ENCODE measurements at places on chromosomes 7 and 10. TPM values are rescaled to one million over a fixed set of nuclear protein-coding genes. Genes with fewer than 3 reads are reported as not detected.

Gene CTBP2
- total RNA-seq, result 0.88 TPM

Gene NEBL
- 0.34 TPM for total RNA-seq

Gene SLC13A4
- total RNA-seq, result not detected

Gene POLR1F
- 34.7 TPM for total RNA-seq

Gene PAX4
- not detected for total RNA-seq

DNA sequence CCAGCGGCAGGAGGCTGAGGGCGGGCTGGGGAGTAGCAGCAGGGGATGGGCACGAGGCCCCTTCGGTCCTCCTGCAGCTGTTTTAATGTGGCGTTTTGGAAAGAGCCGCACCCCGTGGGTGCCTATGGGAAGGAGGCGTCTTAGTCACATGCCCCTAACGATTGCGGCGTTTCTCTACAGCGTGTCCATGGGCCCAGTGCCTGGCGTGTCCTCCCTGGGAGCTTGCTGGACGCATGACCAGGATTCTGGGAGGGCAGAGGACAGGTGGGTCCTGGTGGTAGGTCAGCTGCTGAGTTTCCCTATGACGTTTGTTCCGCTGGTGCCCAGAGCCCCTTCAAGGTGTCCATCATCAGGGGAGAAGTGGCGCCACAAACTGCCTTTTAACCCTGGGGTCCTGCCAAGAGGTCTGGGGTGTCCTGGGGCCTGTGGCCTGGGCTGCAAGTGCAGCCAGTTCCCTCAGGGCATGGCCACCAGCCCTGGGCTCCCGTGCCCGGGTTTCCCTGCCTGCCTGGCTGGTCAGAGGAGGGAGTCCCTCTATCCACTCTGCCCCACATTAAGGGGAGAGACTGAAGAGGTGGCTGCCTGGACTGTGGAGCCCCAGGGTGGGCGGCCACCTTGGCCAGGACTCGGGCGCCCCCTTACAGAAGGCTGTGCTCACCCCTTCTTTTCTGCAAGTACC is 48.7 kb downstream of the PWWP2B start:
- no peaks in the 10 kb centered on the region for H3K36me3 ChIP-seq
- no peaks in the 10 kb centered on the region for H3K27me3 ChIP-seq
- peak overlapping the region; percentile 98 for H3K27ac ChIP-seq
- H3K4me1 ChIP-seq, result peaks cover 31% of the 10 kb centered on the region

DNA sequence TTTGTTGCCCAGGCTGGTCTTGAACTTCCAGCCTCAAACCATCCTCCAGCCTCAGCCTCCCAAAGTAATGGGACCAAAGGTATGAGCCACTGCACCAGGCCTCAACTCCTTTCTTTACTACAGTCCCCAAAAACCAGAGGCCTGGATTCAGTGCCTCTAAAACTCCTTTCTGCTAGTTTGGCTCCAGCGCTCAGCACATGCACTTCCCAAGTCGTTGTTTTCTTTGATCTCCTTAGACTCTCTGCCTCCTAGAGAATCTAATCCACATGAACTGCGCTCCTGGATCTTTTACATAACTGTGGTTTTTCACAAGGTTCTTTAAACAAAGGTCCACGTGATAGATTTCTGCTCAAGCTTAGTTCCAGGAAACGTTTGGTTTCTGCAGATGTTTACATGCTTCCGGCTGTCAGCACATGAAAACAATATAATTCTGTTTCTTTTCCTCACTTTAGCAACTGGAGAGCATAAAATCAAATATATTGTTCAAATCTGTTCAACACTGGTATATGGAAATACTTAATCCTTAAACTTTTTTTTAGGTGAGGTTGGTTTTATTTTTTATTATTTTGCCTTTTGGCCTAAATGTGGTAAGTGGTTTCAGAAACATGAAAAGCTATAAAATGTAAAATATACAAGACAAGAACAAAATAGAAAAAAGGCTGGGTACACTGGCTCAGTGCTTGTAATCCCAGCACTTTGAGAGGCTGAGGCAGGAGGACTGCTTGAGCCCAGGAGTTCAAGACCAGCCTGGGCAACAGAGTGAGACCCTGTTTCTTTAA is 270.5 kb upstream of the MKLN1 start:
- peak overlapping the region; percentile 43 for H3K4me3 ChIP-seq
- peaks cover 43% of the 10 kb centered on the region for H3K36me3 ChIP-seq
- peaks cover 65% of the 10 kb centered on the region for H3K4me1 ChIP-seq

- no peaks in the 10 kb centered on the region for H3K4me1 ChIP-seq
- H3K36me3 ChIP-seq, result no peaks in the 10 kb centered on the region
- no peak overlapping the region for H3K4me3 ChIP-seq
- H3K27me3 ChIP-seq, result peaks cover 6% of the 10 kb centered on the region
- no peak for DNase-seq
Observed at GRCh38 chr7:78218051-78218450, 419.5 kb downstream of the PHTF2 start.

DNA sequence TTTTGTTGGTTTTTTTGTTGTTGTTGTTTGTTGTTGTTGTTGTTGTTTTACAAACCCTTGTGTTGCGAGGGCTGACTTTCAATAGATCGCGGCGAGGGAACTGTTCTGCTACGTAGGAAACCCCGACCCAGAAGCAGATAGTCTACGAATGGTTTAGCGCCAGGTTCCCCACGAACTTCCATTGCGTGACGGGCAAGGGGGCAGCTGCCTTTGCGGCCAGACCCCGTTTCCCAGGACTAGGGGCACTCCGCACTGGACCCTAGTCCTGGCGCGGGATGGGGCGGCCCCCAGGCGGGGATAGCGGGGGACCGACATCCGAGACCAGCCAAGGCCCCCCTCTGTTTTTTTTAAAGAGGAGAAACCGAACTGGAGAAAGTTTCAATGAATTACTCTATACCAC is 119.6 kb downstream of the LRRTM3 start:
- no peaks in the 10 kb centered on the region for H3K36me3 ChIP-seq
- no peak overlapping the region for H3K4me3 ChIP-seq
- DNase-seq, result no peak
- H3K27me3 ChIP-seq, result no peaks in the 10 kb centered on the region

DNA sequence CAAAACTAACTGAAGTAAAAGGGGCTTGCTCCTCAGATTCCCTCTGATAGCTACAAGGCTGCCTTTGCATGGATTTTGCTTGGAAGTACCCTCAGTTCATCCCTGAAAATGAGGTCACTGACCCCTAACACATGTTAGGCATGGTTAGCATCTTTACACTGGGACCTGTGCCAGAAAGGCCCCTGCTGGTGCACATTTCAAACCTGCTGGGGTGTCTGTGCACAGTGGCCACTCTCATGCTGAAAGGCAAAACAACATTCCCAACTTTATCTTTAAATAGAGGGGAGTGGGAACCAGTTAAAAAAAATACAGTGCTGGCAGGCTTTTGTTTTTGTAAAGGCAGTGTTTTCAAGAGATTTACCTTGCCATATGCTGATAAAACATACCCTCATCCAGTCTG is 99.1 kb downstream of the ANK3 start:
- H3K4me3 ChIP-seq, result no peak overlapping the region
- H3K36me3 ChIP-seq, result no peaks in the 10 kb centered on the region
- H3K27ac ChIP-seq, result no peak overlapping the region
- no peak for DNase-seq
- H3K4me1 ChIP-seq, result no peaks in the 10 kb centered on the region
- H3K27me3 ChIP-seq, result no peaks in the 10 kb centered on the region

- H3K36me3 ChIP-seq, result no peaks in the 10 kb centered on the region
- H3K4me3 ChIP-seq, result no peak overlapping the region
- DNase-seq, result peak; percentile 72
- peak overlapping the region; percentile 34 for H3K27ac ChIP-seq
- peaks cover 5% of the 10 kb centered on the region for H3K4me1 ChIP-seq
- H3K27me3 ChIP-seq, result no peaks in the 10 kb centered on the region
Observed at GRCh38 chr7:44273681-44274622, 51.4 kb downstream of the CAMK2B start.

- DNase-seq, result peak; percentile 92
- H3K4me1 ChIP-seq, result peaks cover 37% of the 10 kb centered on the region
- H3K27ac ChIP-seq, result peak within 1 kb of the TSS; percentile 83
- no peaks in the 10 kb centered on the region for H3K27me3 ChIP-seq
Observed at GRCh38 chr7:99374111-99375064, at the start of gene ARPC1B. Gene ARPC1B, plus strand, starts transcription at chr7:99374730. Its CDS starts 10,985 bp downstream, at chr7:99385715.

GRCh38 chr10:110190170-110190569 is 17.2 kb upstream of the MXI1 start:
- peaks cover 13% of the 10 kb centered on the region for H3K4me1 ChIP-seq
- no peak overlapping the region for H3K4me3 ChIP-seq
- H3K36me3 ChIP-seq, result no peaks in the 10 kb centered on the region
- H3K27me3 ChIP-seq, result peaks cover 34% of the 10 kb centered on the region

DNA sequence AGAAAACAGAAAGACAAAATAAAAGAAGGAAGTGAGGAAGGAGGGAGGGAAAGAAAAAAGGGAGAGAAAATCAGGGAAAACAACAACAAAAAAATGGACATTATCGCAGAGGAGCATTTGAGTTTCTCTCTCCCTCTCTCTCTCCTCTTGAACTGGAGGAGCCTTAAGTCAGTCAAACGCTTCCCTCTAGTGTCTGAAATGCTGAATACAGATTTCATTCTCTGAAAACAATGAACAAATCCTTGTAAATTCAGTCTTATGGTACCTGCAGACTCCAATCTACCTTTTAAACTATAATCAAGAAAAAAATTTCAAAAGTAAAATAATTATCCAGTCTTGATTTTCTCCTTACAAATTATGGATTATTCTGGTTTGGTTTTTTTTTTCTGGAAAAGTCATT is 89.2 kb upstream of the PFKP start:
- H3K27me3 ChIP-seq, result peaks cover 2% of the 10 kb centered on the region
- H3K27ac ChIP-seq, result no peak overlapping the region
- no peak for DNase-seq
- H3K4me1 ChIP-seq, result no peaks in the 10 kb centered on the region

- no peak for DNase-seq
- H3K4me1 ChIP-seq, result peaks cover 37% of the 10 kb centered on the region
- H3K36me3 ChIP-seq, result peaks cover 6% of the 10 kb centered on the region
- no peak overlapping the region for H3K4me3 ChIP-seq
- no peaks in the 10 kb centered on the region for H3K27me3 ChIP-seq
Observed at GRCh38 chr10:48801001-48801421, 116.3 kb downstream of the WDFY4 start.

GRCh38 chr10:61135276-61135721 is 191.3 kb upstream of the RHOBTB1 start:
- no peak overlapping the region for H3K27ac ChIP-seq
- no peaks in the 10 kb centered on the region for H3K4me1 ChIP-seq
- no peaks in the 10 kb centered on the region for H3K27me3 ChIP-seq
- no peak overlapping the region for H3K4me3 ChIP-seq

All from activated CD8-positive, alpha-beta T cell treated with anti-CD3 and anti-CD28 coated beads for 36 hours (primary cell).